ENCODE measurements at places on chromosomes 16 and 17. TPM values are rescaled to one million over a fixed set of nuclear protein-coding genes. Genes with fewer than 3 reads are reported as not detected.

BRICD5 gene
- polyA plus RNA-seq, result 3.2 TPM

GCSH gene
- polyA plus RNA-seq, result 40.2 TPM

MRPS34 gene
- not detected for polyA plus RNA-seq

ATP2A3 gene
- 3.9 TPM for polyA plus RNA-seq

CRHR1 gene
- polyA plus RNA-seq, result not detected

NGFR gene
- 59.4 TPM for polyA plus RNA-seq

KRTAP1-5 gene
- not detected for polyA plus RNA-seq

SYCE1L gene
- polyA plus RNA-seq, result 3.6 TPM

SIAH1 gene
- polyA plus RNA-seq, result 29.7 TPM

QRICH2 gene
- 3.4 TPM for polyA plus RNA-seq

TNFRSF12A gene
- polyA plus RNA-seq, result 159 TPM

SHBG gene
- polyA plus RNA-seq, result 1.2 TPM

LRRC37A3 gene
- 9.8 TPM for polyA plus RNA-seq

ANKFN1 gene
- polyA plus RNA-seq, result 0.15 TPM

OTOA gene
- not detected for polyA plus RNA-seq

Measured in muscle of arm (tissue), 14 donors.